MG63 (cell line): ENCODE measurements at places on chromosomes 2 and 18.
A peak's percentile ranks its signal among the peaks of the same experiment; 100 is the strongest.

DNA sequence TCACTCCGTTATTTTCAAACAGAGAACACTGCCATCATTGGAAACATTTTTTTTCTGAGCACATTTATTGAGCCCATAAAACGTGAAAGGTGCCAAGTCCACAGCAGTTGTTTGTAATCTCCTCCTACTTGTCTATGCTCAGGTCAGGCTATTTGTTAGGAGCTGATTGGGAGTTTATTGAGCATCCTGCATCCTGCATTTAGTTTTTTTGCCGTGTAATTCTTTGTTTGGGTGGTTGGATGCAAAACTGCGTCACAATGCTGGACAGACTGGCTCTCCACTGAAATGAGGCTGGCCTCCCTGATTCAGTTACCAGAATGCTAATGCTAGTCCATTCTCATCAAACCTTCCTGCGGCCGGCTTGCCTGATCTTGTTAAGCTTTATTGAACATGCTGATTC lies 71.4 kb downstream of the RAPGEF4 start:
- no peak for DNase-seq

DNA sequence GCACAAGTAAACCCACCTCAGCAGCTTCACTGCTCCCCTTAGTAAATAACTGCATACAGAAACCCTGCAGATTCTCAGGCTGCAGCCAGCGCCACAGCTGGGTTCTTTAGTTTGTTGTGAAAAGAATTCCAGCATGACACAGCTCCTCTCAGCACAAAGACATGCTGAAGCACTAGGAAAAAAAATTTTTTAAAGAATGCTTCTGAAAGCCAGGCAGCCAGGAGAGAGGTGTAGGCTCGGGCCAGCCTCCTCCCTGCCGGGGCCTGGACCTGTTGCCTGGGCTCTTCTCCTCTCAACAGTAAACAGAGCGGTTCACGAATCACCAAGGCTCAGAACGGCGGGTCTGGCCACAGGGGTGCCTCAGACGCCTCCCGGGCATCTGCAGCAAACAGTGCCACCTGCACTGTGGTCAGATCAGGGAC lies 95.7 kb upstream of the POU3F3 start:
- DNase-seq, result no peak

GRCh38 chr18:23266717-23267446 lies 131.6 kb downstream of the CABLES1 start:
- no peak for DNase-seq

DNA sequence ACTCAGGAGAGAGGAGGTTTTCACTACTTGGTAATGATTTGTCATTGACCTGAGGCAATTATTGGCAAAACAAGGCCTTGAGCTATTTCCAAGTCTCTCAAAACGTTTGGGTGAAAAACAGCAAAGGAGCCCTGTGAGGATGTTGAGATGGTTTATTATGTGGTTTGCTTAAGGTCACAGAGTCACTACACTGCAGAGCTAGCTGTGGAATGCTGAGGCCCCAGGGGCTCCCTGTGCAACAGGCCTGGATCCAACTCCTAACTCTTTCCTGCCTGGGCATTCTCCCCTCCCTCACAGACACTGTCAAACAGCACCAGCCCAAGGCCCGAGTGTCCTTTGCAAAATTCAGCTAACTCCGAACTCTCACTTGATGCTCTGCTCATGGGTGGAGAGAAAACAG lies 754.6 kb upstream of the SOX11 start:
- no peak for DNase-seq

- no peak for DNase-seq
Observed at GRCh38 chr2:69576880-69577279, 66.7 kb downstream of the AAK1 start.

- no peak for DNase-seq
Observed at GRCh38 chr2:8441986-8442385, 239.9 kb upstream of the ID2 start.

- no peak for DNase-seq
Observed at GRCh38 chr2:238874330-238875050, 26.6 kb downstream of the TWIST2 start.

DNA sequence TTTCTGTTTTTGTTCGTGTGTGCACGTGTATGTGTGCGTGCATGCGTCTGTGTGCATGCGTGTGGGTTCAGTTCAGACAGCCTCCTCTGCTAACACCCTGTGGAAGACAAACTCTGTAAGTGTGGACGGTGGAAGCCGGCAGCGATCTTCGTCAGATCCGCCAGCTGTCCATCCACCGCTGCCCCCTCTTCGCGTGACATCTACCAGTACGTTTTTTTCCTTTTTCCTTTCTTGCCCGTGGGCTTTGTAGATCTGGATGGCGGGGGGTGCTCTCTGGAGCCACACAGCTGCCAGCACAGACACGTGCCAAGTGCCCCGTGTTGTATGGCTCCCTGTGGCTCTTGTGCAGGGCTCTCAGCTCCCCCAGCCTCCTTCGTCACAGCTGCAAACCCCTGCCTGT lies 32.3 kb downstream of the ITGB1BP1 start:
- DNase-seq, result no peak

DNA sequence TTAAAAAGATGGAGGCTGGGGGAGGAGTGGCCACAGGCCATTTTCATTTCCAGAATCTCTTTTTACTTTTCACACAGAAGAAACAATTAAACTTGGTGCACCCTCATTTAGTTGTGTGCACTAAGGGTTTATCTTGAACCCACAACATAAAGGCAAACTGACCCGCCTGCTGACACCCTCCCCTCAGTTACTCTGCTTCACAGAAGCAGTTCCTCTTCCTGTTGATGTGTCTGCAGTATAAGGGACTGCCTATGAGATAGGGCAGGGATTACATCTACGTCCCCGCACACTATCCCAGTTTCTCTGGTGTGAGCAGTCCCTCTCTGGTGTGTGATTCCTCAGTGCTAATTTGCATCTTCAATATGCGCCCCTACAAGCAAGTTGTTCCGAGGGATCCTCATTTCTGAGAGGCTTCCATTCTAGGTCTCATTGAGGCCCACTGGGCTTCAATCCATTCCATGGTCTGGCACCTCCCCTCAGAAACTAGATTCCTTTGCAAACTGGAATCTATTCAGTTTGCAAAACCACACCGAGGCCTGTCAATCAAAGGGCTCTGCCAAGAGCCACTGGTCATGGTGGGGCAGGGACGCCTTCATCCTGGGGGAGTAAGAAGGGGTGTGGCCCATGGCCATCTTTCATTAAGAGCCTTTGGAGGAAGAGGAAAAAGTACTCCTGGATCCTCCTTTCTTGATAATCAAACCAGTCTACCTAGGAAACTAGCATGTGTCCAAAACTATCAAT lies 12.3 kb downstream of the CREG2 start:
- DNase-seq, result no peak

DNA sequence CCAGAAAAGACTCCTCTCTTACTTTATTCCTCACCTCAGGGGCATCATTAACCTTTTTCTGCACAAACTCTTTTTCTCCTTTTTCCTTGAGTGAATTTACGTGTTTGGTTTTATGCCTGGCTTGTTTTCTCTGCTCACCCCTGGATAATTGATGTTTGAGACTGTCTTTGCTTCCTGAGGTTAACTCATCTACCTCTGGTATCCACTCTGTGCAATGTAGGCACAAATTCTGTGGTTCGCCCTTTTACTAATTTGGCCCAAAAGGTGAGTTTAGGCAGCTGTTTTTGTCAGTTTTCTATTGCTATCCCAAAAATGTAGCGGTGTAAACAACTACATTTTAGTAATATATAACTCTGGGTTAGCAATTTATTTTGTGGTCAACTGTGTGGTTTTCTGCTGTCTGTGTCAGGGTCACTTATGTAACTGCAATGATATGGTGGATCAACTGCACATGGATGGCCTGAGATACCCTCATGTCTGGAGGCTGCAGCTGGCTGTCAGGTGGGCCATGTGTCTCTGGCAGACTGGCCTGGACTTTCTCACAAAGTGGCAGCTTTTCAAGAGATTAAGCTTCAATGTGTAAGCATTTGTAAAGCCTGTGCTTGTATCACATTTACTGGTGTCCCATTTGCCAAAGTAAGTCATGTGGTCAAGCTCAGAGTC lies 329.7 kb downstream of the FSIP2 start:
- no peak for DNase-seq

DNA sequence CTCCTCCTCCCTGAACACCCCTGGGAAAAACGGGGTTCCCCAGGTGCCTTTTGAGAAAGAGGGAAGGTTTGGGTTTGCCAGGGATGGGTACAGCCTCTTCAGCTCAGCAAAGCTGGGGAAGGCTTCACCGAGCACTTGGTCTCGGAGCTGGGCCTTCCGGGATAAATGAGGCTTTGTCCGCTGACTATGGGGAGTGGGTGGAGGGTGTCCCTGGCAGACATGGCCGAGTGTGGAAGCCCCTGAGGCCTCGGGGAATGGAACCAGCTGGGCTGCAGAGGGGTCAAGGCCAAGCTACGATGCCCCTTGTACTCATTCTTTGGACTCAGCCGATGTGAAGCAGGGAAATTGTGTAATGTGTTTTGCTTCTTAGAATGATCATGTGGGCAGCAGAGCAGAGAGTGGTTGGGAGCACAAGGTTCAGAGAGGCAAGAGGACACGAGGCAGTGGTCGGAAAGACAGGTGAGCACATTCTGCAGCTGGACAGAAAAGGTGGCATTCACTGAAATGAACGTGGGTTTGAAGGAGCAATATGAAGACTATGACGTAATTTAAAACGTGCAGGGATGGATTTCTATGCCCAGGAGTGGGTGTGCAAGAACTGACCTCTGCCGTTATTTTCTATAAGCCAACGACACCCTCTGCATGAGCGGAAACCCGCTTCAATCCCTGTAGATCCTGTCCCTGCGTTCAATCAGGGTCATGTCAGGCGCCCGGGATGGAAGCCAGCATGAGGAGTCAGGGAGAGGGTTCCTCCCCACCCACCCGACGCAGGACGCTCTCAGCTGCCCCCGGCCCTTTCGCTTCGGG lies 142.6 kb downstream of the PXDN start:
- no peak for DNase-seq

DNA sequence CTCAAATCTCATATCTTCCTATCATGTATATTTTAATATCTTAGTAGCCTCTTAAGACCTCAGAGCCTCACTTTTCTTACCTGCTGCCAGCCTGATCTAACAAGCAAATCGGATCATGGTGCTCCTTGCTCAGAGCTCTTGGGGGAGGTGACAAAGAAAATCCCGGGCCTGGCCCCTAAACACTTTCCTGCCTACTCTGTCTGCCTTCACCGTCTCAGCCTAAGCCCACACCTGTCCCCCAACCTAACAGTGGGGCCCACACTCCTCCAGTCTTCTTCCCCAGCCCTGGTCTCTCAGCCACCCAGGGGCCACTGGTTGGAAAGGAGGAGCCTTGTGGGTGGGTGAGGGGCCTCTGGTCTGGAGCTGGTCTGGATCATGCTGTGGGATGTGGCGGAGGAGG lies 207.3 kb downstream of the HAUS1 start:
- no peak for DNase-seq

DNA sequence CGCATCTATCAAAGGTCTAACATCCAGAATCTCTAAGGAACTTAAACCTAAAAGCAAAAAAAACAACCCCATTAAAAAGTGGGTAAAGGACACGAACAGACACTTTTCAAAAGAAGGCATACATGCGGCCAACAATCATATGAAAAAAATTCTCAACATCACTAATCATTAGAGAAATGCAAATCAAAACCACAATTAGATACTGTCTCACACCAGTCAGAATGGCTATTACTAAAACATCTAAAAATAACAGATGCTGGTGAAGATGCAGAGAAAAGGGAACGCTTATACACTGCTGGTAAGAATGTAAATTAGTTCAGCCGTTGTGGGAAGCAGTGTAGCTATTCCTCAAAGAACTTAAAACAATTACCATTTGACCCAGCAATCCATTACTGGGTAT lies 38.0 kb downstream of the PPP3R1 start:
- no peak for DNase-seq

DNA sequence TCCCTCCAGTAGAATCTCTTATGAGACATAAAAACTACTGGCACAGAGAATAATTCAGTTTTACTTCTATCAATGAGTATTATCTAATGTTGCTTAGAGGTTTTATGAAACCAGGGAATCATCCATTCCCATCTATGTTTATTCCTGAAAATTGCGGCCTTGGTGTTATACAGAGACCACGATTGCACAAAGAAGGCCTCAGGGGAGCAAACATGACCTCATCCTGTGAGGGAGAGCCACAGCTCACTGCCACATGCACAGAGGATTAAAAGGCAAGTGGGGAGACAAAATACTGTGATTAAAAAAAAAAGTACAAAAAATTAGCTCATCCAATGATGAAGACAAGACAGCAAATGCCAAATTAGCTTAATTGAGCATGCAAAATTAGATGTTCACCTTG lies 111.8 kb upstream of the SLC35G4 start:
- DNase-seq, result no peak

DNA sequence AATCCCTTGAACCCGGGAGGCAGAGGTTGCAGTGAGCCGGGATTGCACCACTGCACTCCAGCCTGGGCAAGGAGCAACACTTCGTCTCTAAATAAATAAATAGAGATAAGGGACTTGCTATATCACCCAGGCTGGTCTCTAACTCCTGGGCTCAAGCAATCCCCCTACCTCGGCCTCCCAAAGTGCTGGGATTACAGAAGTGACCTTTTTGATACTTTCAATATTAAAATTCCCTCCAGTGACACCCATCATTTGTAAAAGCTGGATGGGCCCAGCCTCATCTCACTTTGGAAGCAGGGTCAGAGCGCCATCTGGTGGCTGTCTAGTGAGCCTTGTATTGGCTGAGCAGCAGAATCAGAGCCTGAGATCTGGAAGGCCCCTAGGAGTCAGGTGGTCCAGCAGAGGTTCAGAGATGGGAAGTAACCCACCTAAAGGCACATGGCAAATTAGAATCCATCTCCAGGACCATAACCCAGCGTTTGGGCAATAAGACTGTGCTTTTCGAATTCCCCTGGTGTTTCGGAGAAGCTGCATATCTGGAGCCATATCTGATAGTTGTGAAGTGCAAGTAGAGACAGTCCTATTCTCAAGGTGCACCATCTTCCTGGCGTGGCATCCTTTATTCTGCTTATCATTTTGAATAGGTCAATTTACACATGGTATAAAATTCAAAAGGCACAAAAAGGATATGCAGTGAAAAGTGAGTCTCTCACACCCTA lies 18.3 kb upstream of the SLC35F6 start:
- DNase-seq, result peak; percentile 59

GRCh38 chr2:215636816-215637215 lies 200.9 kb upstream of the FN1 start:
- DNase-seq, result no peak

- DNase-seq, result no peak
Observed at GRCh38 chr2:43569921-43570320, 25.9 kb downstream of the THADA start.

DNA sequence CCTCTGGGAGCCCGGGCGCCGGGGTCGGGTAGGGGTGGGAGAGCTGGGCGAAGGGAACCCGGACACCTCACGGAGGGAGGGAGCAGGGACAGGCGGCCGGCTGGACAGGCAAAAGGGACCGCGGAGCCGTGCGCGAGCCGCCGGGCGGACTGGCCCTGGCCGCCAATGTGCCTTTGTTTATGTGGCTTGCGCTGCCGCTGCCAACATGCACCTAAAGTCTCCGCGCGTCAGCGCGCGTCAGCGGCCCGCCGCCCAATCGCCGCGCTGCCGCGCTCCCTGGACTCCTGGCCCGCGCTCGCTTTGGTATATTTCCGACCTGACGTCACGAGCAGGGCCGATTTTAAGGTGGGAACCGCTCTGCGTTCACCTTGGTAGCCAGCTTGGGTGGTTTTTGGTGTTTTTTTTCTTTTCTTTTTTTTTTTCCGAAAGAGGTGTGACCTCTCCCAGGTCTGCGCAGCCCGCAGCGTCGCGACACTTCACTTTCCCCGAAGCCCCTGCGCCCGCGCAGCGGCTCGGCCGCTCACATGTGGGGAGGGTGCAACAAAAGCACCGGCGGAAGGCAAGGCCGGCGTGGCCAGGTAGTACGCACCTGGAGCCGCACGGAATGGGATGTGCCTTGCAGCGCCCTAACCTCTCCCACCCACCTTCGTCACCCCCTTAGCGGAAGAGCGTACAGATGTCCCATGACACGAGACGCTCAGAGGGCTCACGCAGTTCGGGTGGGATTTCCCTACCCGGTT lies at the start of gene NR4A2:
NR4A2 (minus strand) TSS at position 188 of the 740 bp plus-strand sequence. CDS start 2,535 bp downstream, outside the sequence.
- DNase-seq, result peak; percentile 80
